ENCODE measurements at places on chromosomes 5 and 9. TPM values are rescaled to one million over a fixed set of nuclear protein-coding genes. Genes with fewer than 3 reads are reported as not detected.

Gene ZNF346
- 32.2 TPM for total RNA-seq

DNA sequence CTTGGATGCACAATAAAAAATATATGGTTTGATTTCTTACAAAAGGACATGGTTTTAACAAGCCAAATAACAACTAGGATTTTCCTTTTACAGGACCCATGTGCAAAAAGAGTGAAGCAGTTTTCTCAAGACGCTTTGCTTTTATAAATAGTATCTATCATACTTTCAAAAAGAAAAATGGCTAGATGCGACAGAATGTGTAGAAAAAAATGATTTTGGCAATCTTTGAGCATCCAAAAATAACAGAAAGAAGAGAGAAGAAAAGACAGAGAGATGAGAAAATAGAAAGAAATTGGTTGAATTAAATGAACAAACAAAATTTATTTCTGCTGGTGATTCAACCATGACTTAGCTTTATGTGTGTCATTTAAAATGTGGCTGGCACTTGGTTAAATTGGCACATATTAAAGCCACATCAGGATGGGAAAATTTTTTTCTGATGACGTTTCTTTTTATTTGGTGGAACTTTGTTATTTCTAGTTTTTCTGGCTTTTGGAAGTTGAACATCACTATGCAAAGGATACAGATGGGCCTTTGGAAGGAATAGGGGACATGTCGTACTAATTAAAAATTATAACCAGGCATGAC lies 35.6 kb upstream of the NREP start:
- no peaks in the 10 kb centered on the region for H3K27me3 ChIP-seq
- H3K27ac ChIP-seq, result no peak overlapping the region

DNA sequence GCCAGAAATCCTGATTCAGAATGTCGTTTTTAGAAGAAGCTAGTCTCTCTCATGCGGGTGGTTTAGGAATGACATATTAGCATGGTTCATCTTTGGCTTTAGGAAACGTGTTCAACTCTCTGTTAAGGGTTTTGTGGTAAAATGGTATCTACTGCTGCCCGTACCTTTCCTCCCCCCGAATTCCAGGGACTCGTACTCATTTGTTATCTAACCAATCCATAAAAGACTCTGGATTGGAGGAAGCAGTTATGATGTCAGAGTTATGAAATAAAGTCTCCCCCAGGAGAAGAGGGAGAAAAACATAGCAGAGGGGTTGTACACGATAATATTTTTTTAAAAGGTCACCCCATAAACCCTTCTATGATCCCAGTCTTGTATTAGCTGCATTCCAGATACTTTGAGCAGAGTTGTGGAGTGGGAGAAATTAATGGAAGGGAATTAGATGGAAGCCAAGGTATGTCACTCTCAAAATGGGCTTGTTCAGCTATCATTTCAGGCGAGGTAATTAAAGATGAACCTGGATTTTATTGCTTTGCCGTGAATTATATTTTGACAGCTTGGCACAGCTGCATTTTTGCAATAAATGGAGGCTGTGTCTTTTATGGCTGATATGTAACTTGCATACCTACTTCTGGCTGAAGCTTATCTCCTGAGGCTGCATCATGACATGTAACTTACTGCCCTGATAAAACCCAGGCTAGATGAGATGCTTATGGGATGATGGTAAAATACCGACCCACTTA lies 31.3 kb downstream of the RAI14 start:
- no peak overlapping the region for H3K4me3 ChIP-seq
- DNase-seq, result no peak
- no peak overlapping the region for H3K27ac ChIP-seq
- H3K27me3 ChIP-seq, result no peaks in the 10 kb centered on the region

DNA sequence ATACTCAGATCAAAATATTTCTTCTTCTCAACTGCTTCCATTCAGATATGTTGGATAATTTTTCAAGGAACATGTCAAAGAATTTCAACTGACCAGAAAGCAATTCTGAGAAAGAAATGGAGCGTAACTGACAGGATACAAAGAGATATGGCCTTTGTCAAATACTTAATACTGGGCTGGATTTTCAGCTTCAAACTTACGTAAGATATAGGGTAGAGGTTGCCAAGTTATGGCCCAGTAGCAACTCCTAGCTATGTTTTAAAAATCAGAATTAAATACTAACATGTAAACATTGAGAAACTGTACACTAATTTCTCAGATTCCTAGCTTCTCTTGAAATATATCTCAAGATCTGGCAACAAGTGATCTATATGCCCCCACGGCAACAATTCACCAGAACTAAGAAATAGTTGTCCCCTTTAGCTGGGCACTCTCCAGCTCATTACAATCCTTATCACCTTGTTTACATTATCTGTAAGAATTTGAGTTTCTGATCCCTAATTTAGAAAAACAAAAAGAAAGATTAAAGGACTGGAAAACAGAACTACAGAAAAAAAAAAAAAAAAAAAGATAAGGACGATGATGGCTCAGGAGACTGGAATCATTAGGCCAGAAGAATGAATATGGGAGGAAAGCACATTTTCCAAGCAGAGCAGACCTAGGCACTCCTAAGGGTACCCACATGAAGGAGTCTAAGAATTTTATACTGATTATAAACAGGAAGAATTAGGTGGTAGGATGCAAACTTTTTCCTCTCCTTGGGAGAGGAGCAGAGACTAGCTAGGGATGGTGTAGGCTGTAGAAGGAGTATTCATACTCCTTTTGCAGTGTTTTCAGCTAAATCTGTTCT lies 23.0 kb downstream of the INIP start:
- H3K4me3 ChIP-seq, result no peak overlapping the region
- DNase-seq, result no peak
- H3K4me1 ChIP-seq, result no peaks in the 10 kb centered on the region
- H3K27ac ChIP-seq, result no peak overlapping the region

DNA sequence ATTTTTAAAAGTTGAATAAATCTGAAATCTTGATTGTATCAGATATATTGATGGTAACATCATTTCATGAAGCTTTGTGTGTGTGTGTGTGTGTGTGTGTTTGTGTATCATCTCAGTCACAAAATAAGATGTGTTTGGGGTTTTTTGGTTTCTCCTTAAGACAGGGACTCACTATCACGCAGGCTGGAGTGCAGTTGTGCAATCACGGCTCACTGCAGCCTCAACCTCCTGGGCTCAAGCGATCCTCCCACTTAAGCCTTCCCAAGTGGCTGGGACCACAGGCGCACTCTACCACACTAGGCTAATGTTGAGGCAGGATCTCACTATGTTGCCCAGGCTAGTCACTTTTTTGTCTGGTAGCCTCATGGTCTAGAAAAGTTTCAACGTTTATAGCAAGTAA lies 83.4 kb upstream of the DMRT1 start:
- H3K27ac ChIP-seq, result no peak overlapping the region
- no peaks in the 10 kb centered on the region for H3K27me3 ChIP-seq
- no peak overlapping the region for H3K4me3 ChIP-seq
- H3K36me3 ChIP-seq, result no peaks in the 10 kb centered on the region
- H3K4me1 ChIP-seq, result no peaks in the 10 kb centered on the region

- H3K27ac ChIP-seq, result peak overlapping the region; percentile 89
- peaks cover 18% of the 10 kb centered on the region for H3K4me1 ChIP-seq
- H3K27me3 ChIP-seq, result no peaks in the 10 kb centered on the region
- peak overlapping the region; percentile 35 for H3K4me3 ChIP-seq
- no peaks in the 10 kb centered on the region for H3K36me3 ChIP-seq
- peak; percentile 93 for DNase-seq
Measured at GRCh38 chr9:2241461-2241835, 226.3 kb downstream of the SMARCA2 start.

DNA sequence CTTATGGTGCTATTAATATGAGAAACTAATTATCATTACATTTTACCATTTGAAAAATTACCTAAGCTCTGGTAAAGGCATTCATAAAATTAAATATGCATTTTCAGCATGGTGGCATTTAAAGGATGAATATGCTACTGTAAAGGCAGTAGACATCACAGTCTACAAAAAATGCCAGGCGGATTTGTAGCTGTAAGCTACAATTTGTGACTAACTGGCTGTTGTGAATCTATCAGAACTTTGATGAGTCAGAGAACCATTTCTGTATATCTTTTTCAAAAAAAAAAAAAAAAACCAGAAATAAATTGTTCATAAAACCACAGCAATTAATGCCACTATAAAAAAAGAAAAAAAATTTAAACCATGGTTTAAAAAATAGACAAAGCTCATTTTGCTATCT lies 186.3 kb downstream of the NFIB start:
- DNase-seq, result no peak
- no peak overlapping the region for H3K4me3 ChIP-seq
- no peaks in the 10 kb centered on the region for H3K4me1 ChIP-seq
- no peaks in the 10 kb centered on the region for H3K27me3 ChIP-seq

DNA sequence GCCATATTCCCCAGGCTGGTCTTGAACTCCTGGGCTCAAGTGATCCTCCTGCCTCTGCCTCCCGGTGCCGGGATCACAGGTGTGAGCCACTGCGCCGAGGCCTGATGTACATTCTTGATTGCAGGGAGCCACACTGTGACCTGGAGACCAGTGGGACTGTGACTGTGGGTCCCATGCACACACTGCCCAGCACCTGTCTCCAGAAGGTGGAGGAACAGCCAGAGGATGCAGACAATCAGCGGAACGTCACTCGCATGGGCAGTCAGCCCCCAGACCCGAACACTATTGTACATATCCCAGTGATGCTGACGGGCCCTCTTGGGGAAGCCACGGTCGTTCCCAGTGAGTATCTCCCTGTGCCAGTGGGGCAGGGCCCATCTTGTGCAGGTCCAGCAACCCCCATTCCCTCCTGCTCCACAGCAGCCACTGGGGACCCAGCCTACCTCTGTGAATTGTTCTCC lies 147.3 kb downstream of the CACNA1B start:
- H3K27me3 ChIP-seq, result peaks cover 37% of the 10 kb centered on the region
- H3K4me3 ChIP-seq, result no peak overlapping the region
- no peak for DNase-seq

DNA sequence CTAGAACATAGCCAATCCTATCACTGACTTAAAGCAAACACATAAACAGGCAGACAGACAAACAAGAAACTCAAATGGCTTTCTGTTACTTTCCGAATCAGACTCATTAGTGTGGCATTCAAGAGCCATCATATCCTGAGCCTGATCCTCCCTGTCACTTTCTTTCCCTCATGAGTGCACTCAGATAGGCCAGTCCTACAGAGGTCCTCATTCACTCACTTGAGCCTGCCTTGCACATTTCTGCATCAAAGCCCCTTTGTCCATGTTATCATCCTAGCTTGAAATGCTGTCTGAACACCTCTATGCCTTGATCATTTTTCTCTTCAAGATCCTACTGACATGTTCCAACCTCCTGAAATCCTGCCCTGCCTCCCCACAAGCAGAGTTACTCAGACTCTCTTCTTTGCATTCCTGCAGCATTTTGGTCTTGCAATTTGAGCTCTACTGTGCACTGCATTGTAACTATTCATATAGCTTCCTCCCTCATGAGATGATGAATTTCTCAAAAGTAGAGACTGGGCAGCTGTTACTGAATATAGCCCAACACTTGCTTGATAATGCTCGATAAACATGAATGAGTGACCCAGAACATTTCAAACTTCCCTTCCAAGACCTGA lies 126.9 kb downstream of the PALM2AKAP2 start:
- H3K36me3 ChIP-seq, result no peaks in the 10 kb centered on the region
- no peak overlapping the region for H3K27ac ChIP-seq
- H3K4me1 ChIP-seq, result peaks cover 11% of the 10 kb centered on the region
- H3K4me3 ChIP-seq, result no peak overlapping the region
- DNase-seq, result no peak
- H3K27me3 ChIP-seq, result no peaks in the 10 kb centered on the region

- no peaks in the 10 kb centered on the region for H3K27me3 ChIP-seq
- DNase-seq, result no peak
- H3K27ac ChIP-seq, result no peak overlapping the region
Measured at GRCh38 chr9:21205204-21205603, 1.7 kb downstream of the IFNA10 start.

DNA sequence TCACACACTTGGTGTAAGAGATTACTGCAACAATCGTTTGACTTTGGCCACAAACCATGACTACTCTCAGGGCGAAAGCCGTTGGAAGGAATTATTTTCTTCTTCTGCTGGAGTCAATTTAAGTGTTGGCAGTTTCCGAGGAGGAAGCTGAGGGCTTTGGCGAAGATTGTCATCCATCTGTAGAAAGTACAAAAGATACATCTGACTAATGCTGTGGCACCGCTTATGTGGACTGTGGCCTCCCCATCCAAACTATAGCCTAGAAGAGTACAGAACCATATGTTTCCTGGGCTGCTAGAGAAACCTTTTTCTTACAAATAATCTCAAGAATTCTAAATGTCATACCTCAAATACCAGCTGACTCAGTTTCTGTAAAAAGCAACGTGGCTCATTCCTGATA lies 7.4 kb downstream of the MTX3 start:
- DNase-seq, result no peak
- no peaks in the 10 kb centered on the region for H3K27me3 ChIP-seq
- H3K36me3 ChIP-seq, result peaks cover 16% of the 10 kb centered on the region
- H3K27ac ChIP-seq, result no peak overlapping the region

DNA sequence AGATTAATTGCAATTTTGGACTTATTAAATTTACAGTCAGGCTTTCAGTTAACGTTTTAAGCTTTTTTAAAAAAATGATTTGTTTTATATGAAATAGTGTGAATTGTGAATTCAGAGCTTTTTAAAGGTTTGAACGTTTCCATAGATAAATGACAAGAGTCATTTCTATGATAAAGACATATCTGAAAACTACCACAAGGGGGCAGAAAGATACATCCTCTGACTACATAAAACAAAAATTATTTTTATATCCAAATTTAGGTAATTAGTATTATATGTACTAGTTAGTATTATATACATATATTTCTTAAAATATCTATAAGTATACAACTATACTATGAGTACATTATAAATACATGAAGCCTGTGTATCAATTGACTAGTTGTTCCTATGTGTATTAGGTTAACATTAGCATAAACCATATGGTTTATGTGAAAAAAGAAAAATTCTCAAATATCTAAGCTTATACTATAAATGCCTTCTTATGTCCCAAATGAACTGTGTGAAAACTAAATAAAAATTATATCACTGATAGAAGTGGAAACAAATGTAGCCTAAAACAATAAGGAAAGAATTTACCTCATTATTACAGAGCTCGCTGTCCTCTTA lies 155.2 kb downstream of the MEF2C start:
- H3K4me3 ChIP-seq, result no peak overlapping the region
- H3K36me3 ChIP-seq, result no peaks in the 10 kb centered on the region
- H3K4me1 ChIP-seq, result peaks cover 31% of the 10 kb centered on the region
- no peak overlapping the region for H3K27ac ChIP-seq
- peak; percentile 39 for DNase-seq

Measured in neural progenitor cell (in vitro differentiated cells).